ENCODE measurements at places on chromosomes 5 and 9.

DNA sequence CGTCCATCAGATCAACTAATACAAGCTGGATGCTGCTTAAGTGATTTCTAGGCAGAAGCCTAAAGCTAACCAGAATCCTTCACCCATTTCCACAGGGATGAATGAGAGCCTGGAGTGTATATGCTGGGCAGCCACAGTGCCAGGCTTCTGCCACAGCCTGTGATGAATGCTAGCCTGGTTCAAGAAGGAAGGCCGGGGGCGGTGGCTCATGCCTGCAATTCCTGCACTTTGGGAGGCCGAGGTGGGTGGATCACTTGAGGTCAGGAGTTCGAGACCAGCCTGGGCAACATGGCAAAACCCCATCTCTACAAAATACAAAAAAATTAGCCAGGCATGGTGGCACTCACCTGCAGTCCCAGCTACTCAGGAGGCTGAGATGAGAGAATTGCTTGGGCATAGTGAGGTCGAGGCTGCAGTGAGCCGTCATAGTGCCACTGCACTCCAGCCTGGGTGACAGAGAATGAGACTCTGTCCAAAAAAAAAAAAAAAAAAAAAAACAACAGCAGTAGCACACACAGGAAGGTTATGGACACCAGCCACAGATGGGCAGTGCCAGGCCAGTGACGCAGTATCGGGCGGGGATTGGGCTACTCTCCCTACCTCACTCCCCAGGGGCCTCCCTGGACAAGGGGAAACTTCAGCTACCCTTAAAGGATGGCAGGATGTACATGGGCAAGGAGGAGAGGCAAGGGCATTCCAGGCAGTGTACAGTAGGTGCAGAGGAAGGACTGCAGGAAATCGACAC, 23.1 kb upstream of the HMCN2 start:
- no peak for DNase-seq

DNA sequence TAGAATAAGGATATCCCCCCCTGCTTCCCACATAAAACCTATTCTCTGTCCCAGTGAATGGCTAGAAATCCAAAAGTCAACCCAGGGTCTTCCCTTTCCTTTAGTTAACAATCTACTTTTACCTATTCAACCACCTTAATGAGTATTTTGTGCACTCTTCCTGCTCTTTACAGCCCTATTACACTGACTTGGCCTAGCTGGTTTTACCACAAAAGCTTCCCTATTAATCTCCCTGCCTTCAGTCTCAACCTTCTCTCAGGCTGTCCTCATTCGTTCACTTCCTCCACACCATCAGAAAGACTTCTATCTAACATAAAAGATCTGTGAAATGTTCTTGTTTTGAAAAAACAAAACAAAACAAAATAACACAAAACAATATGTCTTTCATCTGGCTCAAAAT, 16.2 kb downstream of the CTNNAL1 start:
- DNase-seq: no peak

GRCh38 chr5:127550652-127551409, 33.4 kb downstream of the PRRC1 start:
- DNase-seq: no peak

DNA sequence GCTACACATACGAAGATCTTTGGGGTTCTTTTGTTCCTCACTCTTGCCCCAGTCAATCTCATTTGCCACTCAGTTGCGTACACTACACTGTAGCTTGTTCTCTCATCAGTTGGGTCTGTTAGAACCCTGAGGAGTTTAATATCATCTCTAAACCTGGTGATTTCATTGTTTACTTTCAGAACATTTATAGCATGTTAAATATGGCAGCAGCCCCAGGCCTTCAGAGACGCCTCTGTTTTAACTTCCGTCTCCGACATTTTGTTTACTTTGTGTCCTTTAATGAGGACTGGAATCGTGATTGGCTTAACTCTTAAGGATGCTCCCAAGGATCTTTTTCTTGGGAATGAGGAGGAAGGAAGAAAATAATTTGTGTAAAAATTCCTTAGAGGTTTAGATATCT, 510.1 kb downstream of the NR2F1-AS1 start:
- no peak for DNase-seq

DNA sequence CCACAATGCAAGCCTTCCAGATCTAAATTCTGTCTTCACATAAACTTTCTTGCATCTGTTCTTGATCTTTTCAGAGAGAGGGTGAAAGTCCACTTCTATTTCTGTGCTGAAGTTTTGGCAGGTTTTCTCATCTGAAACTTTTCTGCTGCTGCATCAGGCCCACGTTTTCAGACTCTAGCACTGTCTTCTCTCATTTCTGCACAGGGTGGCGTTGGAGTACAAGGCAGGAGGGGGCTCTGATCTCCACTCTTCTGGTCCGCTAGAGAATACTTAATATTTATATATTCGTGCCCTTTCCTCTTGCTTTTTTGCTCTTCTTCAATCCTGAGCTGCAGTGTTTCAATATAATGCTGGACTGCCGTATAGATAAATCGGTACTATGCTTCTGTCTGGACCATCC, 204.0 kb upstream of the PRDM9 start:
- DNase-seq: no peak

- no peak for DNase-seq
These were observed 2.9 kb upstream of the ALDOB start for GRCh38 chr9:101438523-101438922.

- DNase-seq: no peak
These were observed 75.3 kb downstream of the C9orf153 start for GRCh38 chr9:86184138-86184524.

- DNase-seq: peak; percentile 49
These were observed 21.1 kb downstream of the UIMC1 start for GRCh38 chr5:176985516-176985915.
